ENCODE measurements at places on chromosomes 12 and 14. TPM values are rescaled to one million over a fixed set of nuclear protein-coding genes. Genes with fewer than 3 reads are reported as not detected.

Gene VPS37B
- total RNA-seq, result 41.5 TPM

Gene OAS3
- 0.54 TPM for total RNA-seq

Gene FAM186B
- 0.28 TPM for total RNA-seq

Gene RNF31
- total RNA-seq, result 82.2 TPM

DNA sequence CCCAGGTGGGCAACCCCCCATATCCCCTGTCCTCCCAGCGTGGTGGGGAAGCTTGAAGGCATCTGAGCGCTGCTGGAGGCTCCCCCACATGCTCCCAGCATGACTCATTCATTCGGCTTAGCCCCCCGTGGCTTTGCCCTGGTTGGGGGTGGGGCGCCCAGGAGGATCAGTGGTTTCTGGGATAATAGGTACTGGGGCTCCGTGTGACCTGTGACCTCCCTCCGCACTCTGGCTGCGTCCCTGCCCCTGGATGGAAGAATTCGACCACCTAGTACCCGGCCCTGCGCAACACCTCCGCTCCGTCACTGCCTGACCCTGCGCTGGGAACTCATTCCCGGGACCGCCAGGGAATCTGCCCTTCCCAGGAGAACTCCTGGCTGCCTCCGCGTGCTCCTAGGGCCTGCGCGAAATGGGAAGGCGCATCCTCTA lies 120.1 kb downstream of the AACS start:
- no peaks in the 10 kb centered on the region for H3K36me3 ChIP-seq
- H3K27me3 ChIP-seq, result peaks cover 80% of the 10 kb centered on the region
- no peak for DNase-seq
- H3K4me3 ChIP-seq, result peak overlapping the region; percentile 84
- H3K27ac ChIP-seq, result no peak overlapping the region
- peaks cover 40% of the 10 kb centered on the region for H3K4me1 ChIP-seq

GRCh38 chr12:70044167-70044566 lies 199.1 kb upstream of the CNOT2 start:
- no peaks in the 10 kb centered on the region for H3K36me3 ChIP-seq
- no peak for DNase-seq
- H3K4me3 ChIP-seq, result no peak overlapping the region
- no peak overlapping the region for H3K27ac ChIP-seq

DNA sequence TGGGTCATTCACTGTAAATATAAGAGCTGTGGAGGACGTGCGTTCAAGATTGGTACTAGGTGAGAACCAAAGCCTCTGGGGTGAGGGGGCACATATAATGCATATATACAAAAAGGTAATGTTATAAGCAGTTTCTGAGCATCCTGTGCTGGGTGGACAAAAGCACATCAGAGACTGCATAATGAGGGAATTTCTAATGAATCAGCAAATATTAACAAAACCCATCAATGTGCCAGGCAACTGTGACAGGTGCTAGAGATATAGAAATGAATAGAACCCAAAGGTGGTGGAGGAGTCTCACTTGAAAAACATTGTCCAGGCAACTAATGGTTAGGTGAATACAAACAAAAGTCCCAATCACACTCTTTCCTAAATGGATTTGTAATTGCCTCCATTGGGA lies 74.7 kb downstream of the GPR65 start:
- DNase-seq, result no peak
- no peak overlapping the region for H3K4me3 ChIP-seq
- no peaks in the 10 kb centered on the region for H3K36me3 ChIP-seq
- H3K27me3 ChIP-seq, result peaks cover 19% of the 10 kb centered on the region
- no peaks in the 10 kb centered on the region for H3K4me1 ChIP-seq
- no peak overlapping the region for H3K27ac ChIP-seq

DNA sequence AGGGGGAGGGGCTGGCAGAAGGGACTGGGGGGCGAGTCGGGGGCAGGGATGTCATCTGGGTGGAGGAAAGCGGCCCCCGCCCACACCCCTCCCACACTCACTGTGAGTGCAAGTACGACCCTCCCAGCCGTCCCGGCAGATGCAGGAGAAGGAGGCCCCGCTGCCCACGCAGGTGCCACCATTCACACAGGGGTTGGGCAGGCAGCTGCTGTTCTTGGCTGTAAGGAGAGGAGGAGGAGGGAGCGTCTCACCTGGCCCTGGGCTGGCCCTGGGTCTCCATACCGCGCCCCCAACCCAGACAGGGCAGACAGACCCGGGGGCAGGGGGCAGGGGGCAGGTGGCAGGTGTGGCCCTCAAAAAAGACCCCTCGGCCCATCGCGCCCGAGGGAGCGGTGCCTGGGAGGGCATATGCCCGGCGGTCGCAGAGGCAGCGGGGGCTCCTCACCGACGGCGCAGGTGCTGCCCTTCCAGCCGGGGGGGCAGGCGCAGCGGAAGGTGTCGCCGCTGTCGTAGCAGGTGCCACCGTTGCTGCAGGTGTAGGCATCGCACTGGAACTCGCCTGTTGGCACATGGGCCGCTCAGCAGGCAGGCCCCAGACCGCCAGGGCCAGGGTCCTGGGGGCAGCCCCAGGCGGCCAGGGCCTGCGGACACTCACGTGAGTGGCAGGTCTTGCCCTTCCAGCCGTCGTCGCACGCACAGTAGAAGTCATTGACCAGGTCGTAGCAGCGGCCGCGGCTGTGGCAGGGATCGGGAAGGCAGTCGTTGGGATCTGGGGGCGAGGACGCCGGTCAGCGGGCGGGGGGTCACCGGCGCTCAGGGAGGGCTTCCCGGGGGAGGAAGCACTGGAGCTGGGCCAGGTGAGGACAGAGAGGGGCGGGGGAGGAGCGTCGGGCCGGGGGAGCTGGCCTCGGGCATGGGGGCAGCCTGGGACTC lies 20.6 kb downstream of the JAG2 start:
- H3K27ac ChIP-seq, result no peak overlapping the region
- H3K36me3 ChIP-seq, result no peaks in the 10 kb centered on the region
- no peak for DNase-seq
- H3K27me3 ChIP-seq, result no peaks in the 10 kb centered on the region
- H3K4me3 ChIP-seq, result no peak overlapping the region

DNA sequence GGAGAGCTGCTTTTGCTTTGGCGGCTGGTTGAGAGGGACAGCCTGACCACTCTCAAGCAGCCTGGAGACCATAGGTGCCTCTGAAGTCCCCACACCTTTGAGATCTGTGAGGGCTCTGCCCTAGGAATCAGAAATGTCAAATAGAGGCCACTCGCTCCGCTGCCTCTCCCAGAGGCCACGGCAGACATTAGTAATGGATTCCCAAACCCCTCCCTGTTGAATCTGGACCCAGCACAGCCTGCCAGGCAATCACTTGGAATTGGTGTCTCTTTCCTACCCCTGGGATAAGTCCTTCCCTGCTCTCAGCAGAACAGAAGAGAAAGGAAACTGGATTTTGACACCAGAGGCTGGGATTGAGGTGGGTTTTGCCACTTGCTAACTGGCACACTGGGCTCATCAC lies 25.0 kb downstream of the MMAB start:
- no peak overlapping the region for H3K4me3 ChIP-seq
- no peaks in the 10 kb centered on the region for H3K4me1 ChIP-seq
- H3K27me3 ChIP-seq, result peaks cover 16% of the 10 kb centered on the region
- peak overlapping the region; percentile 50 for H3K27ac ChIP-seq

- H3K4me3 ChIP-seq, result no peak overlapping the region
- H3K27me3 ChIP-seq, result no peaks in the 10 kb centered on the region
- H3K4me1 ChIP-seq, result peaks cover 4% of the 10 kb centered on the region
- H3K36me3 ChIP-seq, result no peaks in the 10 kb centered on the region
- no peak for DNase-seq
Measured at GRCh38 chr12:68200854-68201253, 24.8 kb downstream of the IL26 start.

DNA sequence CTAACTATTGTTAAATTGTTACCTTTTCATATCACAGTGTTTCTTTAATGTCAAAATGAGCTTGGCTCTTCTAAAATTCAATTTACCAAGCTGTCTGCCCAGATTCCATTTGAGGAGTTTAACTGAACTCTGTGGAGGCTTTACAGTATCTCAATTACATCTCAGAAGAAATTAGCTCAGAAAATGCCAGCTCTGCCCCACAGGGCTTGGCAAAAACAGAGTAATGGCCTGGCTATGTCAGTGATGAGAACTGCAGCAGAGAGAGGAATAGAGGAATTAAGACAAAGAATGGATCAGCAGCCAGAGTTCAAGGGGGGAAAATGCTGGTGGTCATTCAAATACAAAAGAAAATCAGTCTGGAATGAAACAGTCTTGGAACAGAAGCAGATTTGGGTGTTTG lies 15.8 kb upstream of the TMTC1 start:
- H3K36me3 ChIP-seq, result peaks cover 9% of the 10 kb centered on the region
- no peaks in the 10 kb centered on the region for H3K27me3 ChIP-seq
- peak overlapping the region; percentile 0 for H3K27ac ChIP-seq
- DNase-seq, result no peak
- H3K4me1 ChIP-seq, result peaks cover 26% of the 10 kb centered on the region

DNA sequence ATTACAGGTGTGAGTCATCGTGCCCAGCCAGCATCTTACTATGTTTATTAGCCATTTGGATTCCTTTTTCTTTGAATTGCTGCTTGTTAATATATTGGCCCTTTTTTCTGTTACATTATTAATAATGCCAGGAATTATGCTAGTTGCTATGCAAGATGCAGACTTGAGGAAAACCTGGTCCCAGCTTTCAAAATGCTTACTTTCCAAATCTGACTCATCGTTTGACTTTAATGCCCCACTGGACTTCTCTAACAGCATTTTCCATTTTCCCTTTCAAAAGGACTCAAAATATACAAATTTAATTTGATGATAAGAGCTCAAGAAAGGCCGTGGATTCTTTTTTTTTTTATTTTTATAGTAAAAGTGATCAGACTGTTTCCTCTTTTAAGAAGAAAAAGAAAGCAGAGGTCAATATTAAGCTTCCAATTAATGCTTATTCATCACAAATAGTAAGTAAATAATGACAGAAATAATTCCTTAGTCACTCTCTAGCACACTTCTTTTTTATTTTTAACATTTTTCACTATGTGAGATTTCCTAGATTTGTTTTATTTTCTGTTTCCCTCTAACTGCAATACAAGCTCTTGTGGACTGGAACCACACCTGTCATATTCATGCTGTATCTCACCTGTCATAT lies 146.1 kb upstream of the FGD4 start:
- no peaks in the 10 kb centered on the region for H3K27me3 ChIP-seq
- DNase-seq, result no peak
- peaks cover 9% of the 10 kb centered on the region for H3K36me3 ChIP-seq
- H3K4me3 ChIP-seq, result no peak overlapping the region

DNA sequence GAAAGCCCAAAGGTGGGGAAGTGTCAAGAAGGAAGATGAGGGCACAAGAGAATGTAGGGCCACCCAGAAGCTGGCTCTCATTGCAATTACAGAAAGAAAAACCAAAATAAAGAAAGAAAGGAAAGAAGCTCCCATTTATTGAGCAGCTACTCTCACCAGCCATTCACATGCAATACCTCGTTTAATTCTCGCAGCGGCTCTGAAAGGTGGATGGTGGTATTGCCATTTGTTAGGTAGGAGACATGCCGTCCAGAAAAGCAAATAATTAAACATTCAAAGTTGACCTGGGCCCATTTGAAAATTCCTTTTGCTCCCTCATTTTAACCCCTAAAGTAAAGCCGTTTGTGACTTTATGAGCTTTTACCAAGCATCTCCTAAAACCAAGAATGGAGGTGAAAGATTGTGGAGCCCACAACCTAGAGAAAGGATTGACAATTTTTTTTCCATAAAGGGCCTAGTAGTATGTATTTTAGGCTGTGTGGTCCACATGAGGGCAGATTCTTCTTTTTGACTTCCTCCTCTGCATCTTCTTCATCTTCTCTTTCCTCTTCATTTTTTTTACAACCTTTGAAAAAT lies 5.3 kb downstream of the SERPINA3 start:
- H3K4me1 ChIP-seq, result no peaks in the 10 kb centered on the region
- peaks cover 9% of the 10 kb centered on the region for H3K36me3 ChIP-seq
- H3K4me3 ChIP-seq, result no peak overlapping the region
- peaks cover 11% of the 10 kb centered on the region for H3K27me3 ChIP-seq
- DNase-seq, result no peak
- H3K27ac ChIP-seq, result no peak overlapping the region

DNA sequence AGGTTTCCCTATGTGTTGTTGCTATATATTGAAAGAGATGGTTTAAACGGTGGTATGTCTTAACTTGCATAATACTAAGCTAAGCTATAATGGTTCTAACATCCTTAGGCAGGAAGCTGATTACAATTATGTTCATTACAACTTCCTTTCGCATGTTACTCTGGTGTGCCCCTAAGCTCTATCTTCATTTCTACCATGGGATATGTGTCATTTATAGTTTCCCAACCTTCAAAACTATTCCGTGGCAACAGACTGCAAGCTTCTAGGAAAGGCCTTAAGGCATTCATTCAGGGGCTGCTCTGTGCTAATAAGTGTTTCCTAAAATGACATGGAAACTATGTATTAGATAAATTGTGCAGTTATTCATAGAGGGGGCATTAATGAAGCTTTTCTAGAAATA lies 294.6 kb downstream of the GXYLT1 start:
- H3K4me1 ChIP-seq, result no peaks in the 10 kb centered on the region
- no peaks in the 10 kb centered on the region for H3K27me3 ChIP-seq
- H3K27ac ChIP-seq, result no peak overlapping the region
- DNase-seq, result no peak

DNA sequence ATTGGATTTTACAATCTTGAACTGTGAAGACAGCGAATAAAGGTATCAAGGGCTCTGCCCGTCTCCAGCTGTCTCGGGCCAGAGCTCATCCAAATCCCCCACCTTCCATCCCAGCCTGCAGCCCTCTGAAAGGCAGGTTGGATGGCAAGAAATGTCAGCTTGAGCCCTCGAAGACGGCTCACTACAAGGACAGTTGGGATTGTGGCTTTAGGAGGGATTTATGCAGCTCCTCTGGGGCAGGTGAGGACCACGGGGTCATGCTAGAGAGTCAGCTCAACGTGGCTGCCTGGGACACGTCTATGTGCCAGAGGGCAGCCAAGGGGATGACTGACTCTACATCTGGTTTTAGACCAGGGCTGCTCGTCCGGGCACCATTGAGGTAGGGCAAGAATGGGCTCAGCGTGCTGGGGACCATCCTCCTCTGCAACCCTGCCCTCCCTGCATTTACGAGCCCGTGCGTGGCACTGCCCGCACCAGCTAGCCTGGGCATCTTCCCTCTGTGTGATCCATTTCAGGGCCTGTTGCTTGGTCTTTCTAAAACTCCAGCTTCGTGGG lies 16.2 kb downstream of the MVK start:
- H3K36me3 ChIP-seq, result peaks cover 9% of the 10 kb centered on the region
- no peak overlapping the region for H3K4me3 ChIP-seq
- peaks cover 17% of the 10 kb centered on the region for H3K4me1 ChIP-seq
- DNase-seq, result no peak
- no peak overlapping the region for H3K27ac ChIP-seq

- no peaks in the 10 kb centered on the region for H3K36me3 ChIP-seq
- peaks cover 4% of the 10 kb centered on the region for H3K27me3 ChIP-seq
- no peak overlapping the region for H3K4me3 ChIP-seq
- DNase-seq, result no peak
- no peaks in the 10 kb centered on the region for H3K4me1 ChIP-seq
- no peak overlapping the region for H3K27ac ChIP-seq
Measured at GRCh38 chr14:69581316-69581935, 6.8 kb upstream of the CCDC177 start.

DNA sequence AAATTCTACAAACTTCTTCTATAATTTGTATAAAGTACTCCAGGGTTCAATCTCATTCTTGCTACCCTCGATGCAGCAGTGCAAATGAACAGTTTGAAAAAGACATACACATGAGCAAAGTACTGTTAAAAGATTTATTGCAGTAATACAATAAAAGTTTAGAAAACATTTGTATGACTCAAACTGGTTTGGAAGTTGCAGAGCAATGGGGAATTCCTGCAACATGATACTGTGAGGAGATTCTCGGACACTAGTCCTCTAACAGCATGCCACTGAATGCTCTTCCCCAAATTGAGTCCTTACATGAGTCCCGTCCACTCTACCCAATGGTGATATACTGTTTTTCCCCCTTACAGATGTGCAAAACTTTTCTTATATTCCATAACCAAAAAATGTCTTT lies 45.4 kb downstream of the ATG14 start:
- no peak for DNase-seq
- no peak overlapping the region for H3K27ac ChIP-seq
- H3K4me3 ChIP-seq, result no peak overlapping the region
- peaks cover 17% of the 10 kb centered on the region for H3K36me3 ChIP-seq
- H3K4me1 ChIP-seq, result no peaks in the 10 kb centered on the region

Measured in neural crest cell (in vitro differentiated cells).